ENCODE measurements at places on chromosomes 2 and 18.

GRCh38 chr18:43524260-43524659 is 247.0 kb upstream of the SYT4 start:
- H3K36me3 ChIP-seq: no peaks in the 10 kb centered on the region
- no peaks in the 10 kb centered on the region for H3K27me3 ChIP-seq
- H3K4me3 ChIP-seq: no peak overlapping the region

- H3K27ac ChIP-seq: no peak overlapping the region
- H3K4me3 ChIP-seq: no peak overlapping the region
- peaks cover 5% of the 10 kb centered on the region for H3K36me3 ChIP-seq
- no peaks in the 10 kb centered on the region for H3K4me1 ChIP-seq
- DNase-seq: no peak
- peaks cover 58% of the 10 kb centered on the region for H3K27me3 ChIP-seq
Observed at GRCh38 chr2:238822955-238823354, 24.9 kb upstream of the TWIST2 start.

- H3K36me3 ChIP-seq: peaks cover 29% of the 10 kb centered on the region
- peaks cover 37% of the 10 kb centered on the region for H3K4me1 ChIP-seq
- peak overlapping the region; percentile 89 for H3K27ac ChIP-seq
- DNase-seq: no peak
- no peaks in the 10 kb centered on the region for H3K27me3 ChIP-seq
- peak overlapping the region; percentile 86 for H3K4me3 ChIP-seq
Observed at GRCh38 chr2:219207134-219207883, 727 bp downstream of the ZFAND2B start.

DNA sequence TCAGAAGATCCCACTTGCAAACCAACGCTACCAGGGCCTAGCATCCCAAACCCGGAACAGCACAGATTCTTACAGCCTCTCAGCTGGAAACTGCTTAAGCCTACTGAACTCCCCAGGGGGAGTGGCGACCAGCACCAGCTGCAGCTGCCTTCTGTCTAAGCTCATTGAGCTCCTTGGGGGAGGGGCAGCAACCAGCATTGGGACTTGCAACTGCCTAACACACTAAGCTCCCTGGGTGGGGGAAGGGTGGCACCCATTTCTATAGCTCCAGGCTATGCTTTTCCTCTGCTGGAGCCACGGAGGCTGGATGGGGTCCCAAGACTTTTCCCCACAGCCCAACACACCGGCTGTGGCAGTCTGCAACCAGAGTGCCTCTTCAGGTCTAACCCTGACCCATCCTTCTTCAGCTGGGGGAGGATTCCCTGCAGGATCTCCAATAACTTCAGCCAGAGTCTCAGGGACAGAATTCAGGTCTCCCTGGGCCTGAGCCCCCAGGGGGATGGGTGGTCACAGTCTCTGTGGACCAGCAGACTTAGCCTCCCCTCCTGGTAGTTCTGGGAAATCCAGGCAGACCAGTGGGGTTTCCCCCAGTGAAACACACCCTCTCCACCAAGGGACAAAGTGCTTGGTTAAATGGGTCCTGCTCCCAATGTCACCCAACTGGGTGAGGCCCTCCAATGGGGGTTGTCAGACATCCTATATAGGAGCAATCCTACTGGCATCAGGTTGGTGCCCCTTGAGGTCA is 45.9 kb upstream of the ITGA4 start:
- peaks cover 2% of the 10 kb centered on the region for H3K4me1 ChIP-seq
- H3K36me3 ChIP-seq: peaks cover 9% of the 10 kb centered on the region
- H3K4me3 ChIP-seq: no peak overlapping the region
- H3K27me3 ChIP-seq: no peaks in the 10 kb centered on the region
- DNase-seq: no peak
- H3K27ac ChIP-seq: no peak overlapping the region

GRCh38 chr2:177983183-177983788 is 89.3 kb downstream of the PDE11A start:
- H3K27me3 ChIP-seq: peaks cover 3% of the 10 kb centered on the region
- no peak overlapping the region for H3K27ac ChIP-seq
- no peaks in the 10 kb centered on the region for H3K36me3 ChIP-seq

DNA sequence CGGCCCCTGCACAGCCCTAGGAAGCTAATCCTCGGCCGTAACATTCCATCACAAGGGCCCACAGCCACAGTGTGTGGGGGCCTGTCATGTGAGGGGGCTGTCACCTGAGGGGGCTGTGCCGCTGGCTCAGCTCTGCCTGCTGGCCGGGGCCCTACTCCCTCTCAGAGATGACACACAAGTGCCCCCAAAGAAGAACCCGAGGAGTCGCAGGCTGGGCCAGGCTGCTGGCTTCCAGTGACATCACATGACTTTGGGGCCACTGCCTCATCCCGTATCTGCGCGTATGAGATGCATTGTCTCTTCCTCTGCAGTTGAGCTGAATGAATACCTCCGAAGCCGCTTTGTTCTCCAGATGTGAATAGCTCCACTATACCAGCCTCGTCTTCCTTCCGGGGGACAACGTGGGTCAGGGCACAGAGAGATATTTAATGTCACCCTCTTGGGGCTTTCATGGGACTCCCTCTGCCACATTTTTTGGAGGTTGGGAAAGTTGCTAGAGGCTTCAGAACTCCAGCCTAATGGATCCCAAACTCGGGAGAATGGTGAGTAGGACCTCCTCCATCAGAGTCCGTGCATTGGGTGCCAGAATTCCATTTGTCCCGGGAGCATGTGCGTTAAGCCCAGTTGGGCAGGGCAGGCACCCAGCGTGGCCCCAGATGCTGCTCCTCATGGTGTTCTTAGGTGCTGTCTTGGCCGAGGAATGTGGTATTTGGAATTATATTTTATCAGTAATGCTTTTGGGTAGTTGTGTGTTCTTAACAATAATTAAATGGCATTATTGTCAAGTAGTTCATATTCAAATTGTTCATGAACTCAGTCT is at the start of gene CNDP1:
CNDP1 (plus strand) TSS at position 351 of the 820 bp plus-strand sequence; CDS start at position 519, 168 bp downstream.
- H3K27ac ChIP-seq: no peak within 1 kb of the TSS
- no peaks in the 10 kb centered on the region for H3K36me3 ChIP-seq
- no peaks in the 10 kb centered on the region for H3K4me1 ChIP-seq
- no peaks in the 10 kb centered on the region for H3K27me3 ChIP-seq

DNA sequence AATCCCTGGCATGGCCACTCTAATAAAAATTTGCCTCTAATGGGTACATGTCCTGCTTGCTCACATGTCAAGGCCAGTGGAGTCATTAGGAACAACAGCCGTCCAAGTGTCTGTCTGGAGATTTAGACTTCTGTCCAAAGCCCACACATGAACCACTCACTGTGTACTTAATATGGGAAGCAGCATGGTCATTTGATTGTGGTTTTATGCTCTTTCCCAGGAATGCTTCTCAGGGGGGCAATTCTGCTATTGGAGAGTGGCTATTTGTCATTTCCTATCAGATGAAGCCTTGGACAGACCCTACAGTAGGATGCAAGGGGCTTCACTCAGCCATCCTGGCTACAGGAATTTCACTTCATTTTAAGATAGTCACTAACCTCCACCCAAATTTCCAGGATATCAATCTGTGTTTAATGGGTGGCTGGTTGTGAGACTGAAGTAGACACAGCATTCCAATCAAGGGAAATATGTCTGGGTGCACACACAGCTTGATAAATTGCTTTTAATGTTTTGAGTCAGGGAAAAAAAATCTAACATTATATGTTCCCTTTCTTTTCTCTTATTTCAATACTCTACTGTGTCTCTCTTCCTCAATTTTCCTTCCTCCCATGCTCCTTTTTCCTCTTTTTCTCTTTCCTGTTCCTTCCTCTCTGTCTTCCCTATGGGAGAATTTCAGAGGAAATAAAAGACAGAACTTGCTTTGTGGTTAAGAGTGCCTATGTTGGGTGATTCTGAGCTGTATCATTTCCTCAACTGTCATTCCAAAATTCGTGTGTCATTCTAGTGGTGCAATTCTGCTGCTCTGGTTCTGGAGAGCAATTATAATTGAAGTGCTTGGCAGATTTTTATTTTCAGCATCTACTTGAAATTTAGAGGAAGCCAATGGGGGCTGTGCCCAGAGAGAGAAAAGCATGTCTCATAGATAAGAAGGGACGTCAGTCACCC is 320.1 kb downstream of the OSR1 start:
- H3K36me3 ChIP-seq: no peaks in the 10 kb centered on the region
- H3K4me1 ChIP-seq: no peaks in the 10 kb centered on the region
- H3K27ac ChIP-seq: no peak overlapping the region
- no peak for DNase-seq

GRCh38 chr18:28256166-28256565 is 79.2 kb upstream of the CDH2 start:
- no peaks in the 10 kb centered on the region for H3K36me3 ChIP-seq
- DNase-seq: no peak
- no peak overlapping the region for H3K4me3 ChIP-seq
- no peaks in the 10 kb centered on the region for H3K27me3 ChIP-seq
- H3K27ac ChIP-seq: no peak overlapping the region
- no peaks in the 10 kb centered on the region for H3K4me1 ChIP-seq

DNA sequence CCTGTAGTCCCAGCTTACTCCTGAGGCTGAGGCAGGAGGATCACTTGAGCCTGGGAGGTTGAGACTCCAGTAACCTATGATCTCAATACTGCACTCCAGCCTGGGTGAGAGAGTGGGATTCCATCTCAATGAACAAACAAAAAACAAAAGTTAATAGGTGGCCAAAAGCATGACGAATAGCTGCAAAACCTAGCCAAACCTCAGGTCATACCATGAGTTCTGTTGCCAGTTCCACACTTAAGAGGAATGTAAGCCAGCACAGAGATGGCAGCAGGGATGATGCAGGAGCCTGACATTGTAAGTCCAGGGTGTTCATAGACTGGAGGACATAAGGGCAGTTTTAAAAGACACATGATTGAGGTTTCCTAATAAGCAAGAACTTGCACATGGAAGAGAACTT is 55.3 kb upstream of the RMDN2 start:
- peaks cover 37% of the 10 kb centered on the region for H3K4me1 ChIP-seq
- peaks cover 9% of the 10 kb centered on the region for H3K27me3 ChIP-seq
- DNase-seq: no peak
- no peak overlapping the region for H3K4me3 ChIP-seq
- no peak overlapping the region for H3K27ac ChIP-seq

- no peak overlapping the region for H3K4me3 ChIP-seq
- no peaks in the 10 kb centered on the region for H3K36me3 ChIP-seq
- H3K27me3 ChIP-seq: peaks cover 11% of the 10 kb centered on the region
Observed at GRCh38 chr2:200150411-200151086, 155.9 kb upstream of the SPATS2L start.

DNA sequence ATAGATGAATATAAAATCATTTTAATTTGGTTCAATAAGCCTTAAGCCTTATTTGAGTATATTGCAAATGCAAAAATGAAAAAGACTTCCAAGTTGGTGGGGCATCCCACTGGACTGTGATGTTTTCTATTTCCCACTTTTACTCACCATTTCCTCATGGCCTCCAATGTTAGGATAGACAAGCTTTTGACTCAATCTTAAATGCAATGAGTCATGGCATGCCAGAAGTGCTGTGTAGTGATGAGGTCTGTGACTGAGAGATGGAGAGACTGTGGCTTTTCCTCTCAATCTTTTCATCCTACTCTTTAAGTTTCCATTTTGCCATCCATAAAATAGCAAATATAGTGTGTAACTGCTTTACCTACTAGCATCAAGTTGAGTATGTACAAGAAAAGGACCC is 1401.2 kb upstream of the CELF4 start:
- peaks cover 3% of the 10 kb centered on the region for H3K4me1 ChIP-seq
- no peak for DNase-seq
- peaks cover 4% of the 10 kb centered on the region for H3K27me3 ChIP-seq
- H3K4me3 ChIP-seq: no peak overlapping the region

- H3K27me3 ChIP-seq: no peaks in the 10 kb centered on the region
- no peaks in the 10 kb centered on the region for H3K36me3 ChIP-seq
- H3K4me3 ChIP-seq: no peak overlapping the region
- H3K4me1 ChIP-seq: no peaks in the 10 kb centered on the region
- no peak overlapping the region for H3K27ac ChIP-seq
Observed at GRCh38 chr18:60686142-60686541, 313.6 kb upstream of the MC4R start.

- H3K27me3 ChIP-seq: no peaks in the 10 kb centered on the region
- no peaks in the 10 kb centered on the region for H3K36me3 ChIP-seq
- H3K4me3 ChIP-seq: no peak overlapping the region
- DNase-seq: no peak
Observed at GRCh38 chr2:44246436-44246835, 28.8 kb upstream of the SLC3A1 start.
